Tibial nerve (tissue), 4 donors: ENCODE measurements at places on chromosomes 4 and X.

GRCh38 chrX:154732421-154733065 is 18.3 kb downstream of the GAB3 start:
- DNase-seq: no peak
- peak overlapping the region; percentile 66 for H3K27ac ChIP-seq
- H3K4me1 ChIP-seq: peaks cover 51% of the 10 kb centered on the region
- no peaks in the 10 kb centered on the region for H3K27me3 ChIP-seq

DNA sequence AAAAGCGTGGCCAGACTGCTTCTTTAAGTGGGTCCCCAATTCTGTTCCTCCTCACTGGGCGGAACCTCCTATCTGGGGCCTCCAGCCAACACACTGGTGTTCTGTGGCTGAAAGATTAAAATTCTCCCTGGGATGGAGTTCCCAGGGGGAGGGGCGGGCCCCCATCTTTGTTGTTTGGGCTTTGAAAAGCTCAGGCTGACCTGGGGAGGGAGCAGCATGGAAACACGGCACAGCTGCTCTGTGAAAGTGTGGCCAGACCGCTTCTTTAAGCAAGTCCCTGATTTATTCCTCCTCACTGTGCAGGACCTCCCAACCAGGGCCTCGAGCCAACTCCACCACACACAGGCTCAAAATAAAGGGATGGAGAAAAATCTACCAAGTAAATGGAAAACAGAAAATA is 219.5 kb downstream of the TMEM47 start:
- no peaks in the 10 kb centered on the region for H3K4me1 ChIP-seq
- H3K36me3 ChIP-seq: no peaks in the 10 kb centered on the region
- H3K27me3 ChIP-seq: no peaks in the 10 kb centered on the region
- H3K4me3 ChIP-seq: no peak overlapping the region
- no peak overlapping the region for H3K27ac ChIP-seq

GRCh38 chrX:11334165-11334564 is 41.0 kb downstream of the AMELX start:
- no peaks in the 10 kb centered on the region for H3K36me3 ChIP-seq
- H3K27me3 ChIP-seq: no peaks in the 10 kb centered on the region
- no peaks in the 10 kb centered on the region for H3K4me1 ChIP-seq
- no peak overlapping the region for H3K27ac ChIP-seq
- no peak overlapping the region for H3K4me3 ChIP-seq

- no peaks in the 10 kb centered on the region for H3K27me3 ChIP-seq
- H3K36me3 ChIP-seq: no peaks in the 10 kb centered on the region
- no peak overlapping the region for H3K4me3 ChIP-seq
- H3K4me1 ChIP-seq: no peaks in the 10 kb centered on the region
- DNase-seq: no peak
- no peak overlapping the region for H3K27ac ChIP-seq
Measured at GRCh38 chr4:129978315-129978714, 882.4 kb downstream of the C4orf33 start.

GRCh38 chr4:161573836-161574235 is 590.0 kb downstream of the FSTL5 start:
- peaks cover 8% of the 10 kb centered on the region for H3K4me1 ChIP-seq
- H3K27me3 ChIP-seq: no peaks in the 10 kb centered on the region
- H3K36me3 ChIP-seq: no peaks in the 10 kb centered on the region
- no peak overlapping the region for H3K27ac ChIP-seq
- DNase-seq: no peak
- H3K4me3 ChIP-seq: no peak overlapping the region

- H3K4me1 ChIP-seq: no peaks in the 10 kb centered on the region
- no peaks in the 10 kb centered on the region for H3K36me3 ChIP-seq
- no peak overlapping the region for H3K4me3 ChIP-seq
Measured at GRCh38 chrX:150200361-150200760, 162.8 kb upstream of the MAMLD1 start.

GRCh38 chr4:55524844-55525571 is 21.7 kb downstream of the CLOCK start:
- no peaks in the 10 kb centered on the region for H3K36me3 ChIP-seq
- H3K27ac ChIP-seq: no peak overlapping the region
- no peaks in the 10 kb centered on the region for H3K27me3 ChIP-seq
- no peak for DNase-seq

GRCh38 chrX:87299563-87300160 is 217.9 kb upstream of the KLHL4 start:
- no peaks in the 10 kb centered on the region for H3K27me3 ChIP-seq
- no peaks in the 10 kb centered on the region for H3K36me3 ChIP-seq
- no peak for DNase-seq

- no peak overlapping the region for H3K27ac ChIP-seq
- H3K36me3 ChIP-seq: no peaks in the 10 kb centered on the region
- no peak for DNase-seq
- no peak overlapping the region for H3K4me3 ChIP-seq
- H3K4me1 ChIP-seq: no peaks in the 10 kb centered on the region
- no peaks in the 10 kb centered on the region for H3K27me3 ChIP-seq
Measured at GRCh38 chr4:727576-727975, 21.9 kb downstream of the PCGF3 start.

DNA sequence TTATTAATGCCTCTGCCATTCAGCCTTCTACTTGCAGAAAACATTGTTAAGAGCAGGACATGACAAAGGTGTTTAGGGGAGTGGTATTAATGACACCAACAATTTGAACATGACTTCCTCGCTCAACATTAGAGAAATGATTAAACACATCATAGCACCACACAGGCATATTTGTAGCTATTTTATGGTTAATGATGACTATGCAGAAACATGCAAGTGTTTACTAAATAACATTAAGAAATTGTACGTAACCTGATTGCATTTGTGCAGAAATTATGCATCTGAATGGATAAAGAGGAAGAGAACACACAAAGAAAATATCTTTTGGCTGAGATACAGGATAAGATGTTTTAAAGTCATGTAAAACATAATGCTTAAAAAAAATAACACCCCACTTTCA is 323.5 kb downstream of the LDB2 start:
- H3K4me3 ChIP-seq: no peak overlapping the region
- H3K36me3 ChIP-seq: no peaks in the 10 kb centered on the region
- H3K27me3 ChIP-seq: no peaks in the 10 kb centered on the region
- no peaks in the 10 kb centered on the region for H3K4me1 ChIP-seq
- DNase-seq: no peak
- H3K27ac ChIP-seq: no peak overlapping the region

GRCh38 chr4:184016759-184017668 is 111.9 kb downstream of the STOX2 start:
- H3K4me1 ChIP-seq: no peaks in the 10 kb centered on the region
- H3K4me3 ChIP-seq: no peak overlapping the region
- DNase-seq: no peak
- no peaks in the 10 kb centered on the region for H3K36me3 ChIP-seq
- H3K27me3 ChIP-seq: no peaks in the 10 kb centered on the region

DNA sequence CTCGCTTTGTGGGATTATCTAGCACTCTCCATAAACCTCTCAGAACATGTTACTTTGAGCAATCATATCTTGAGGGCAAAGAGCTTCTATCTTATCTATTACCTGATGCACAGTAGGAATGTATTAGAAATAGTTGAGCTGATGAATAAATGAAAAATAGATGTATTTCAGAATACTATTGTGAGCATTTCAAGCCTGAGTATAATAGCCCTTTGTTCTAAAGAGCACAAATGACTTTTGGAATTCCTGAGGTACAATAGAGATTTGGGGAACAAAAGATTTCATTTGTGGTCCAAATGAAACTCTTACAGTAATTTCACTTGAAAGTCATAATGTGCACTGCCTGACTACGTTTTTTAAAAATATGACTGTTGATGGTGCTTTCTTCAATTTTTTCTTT is 159.5 kb downstream of the UGT8 start:
- DNase-seq: no peak
- H3K4me1 ChIP-seq: no peaks in the 10 kb centered on the region
- H3K27me3 ChIP-seq: no peaks in the 10 kb centered on the region
- H3K4me3 ChIP-seq: no peak overlapping the region
- H3K27ac ChIP-seq: no peak overlapping the region
- no peaks in the 10 kb centered on the region for H3K36me3 ChIP-seq

- H3K4me1 ChIP-seq: no peaks in the 10 kb centered on the region
- H3K27ac ChIP-seq: no peak overlapping the region
- no peak for DNase-seq
- no peak overlapping the region for H3K4me3 ChIP-seq
- no peaks in the 10 kb centered on the region for H3K27me3 ChIP-seq
Measured at GRCh38 chrX:40391662-40392061, 189.1 kb upstream of the ATP6AP2 start.

DNA sequence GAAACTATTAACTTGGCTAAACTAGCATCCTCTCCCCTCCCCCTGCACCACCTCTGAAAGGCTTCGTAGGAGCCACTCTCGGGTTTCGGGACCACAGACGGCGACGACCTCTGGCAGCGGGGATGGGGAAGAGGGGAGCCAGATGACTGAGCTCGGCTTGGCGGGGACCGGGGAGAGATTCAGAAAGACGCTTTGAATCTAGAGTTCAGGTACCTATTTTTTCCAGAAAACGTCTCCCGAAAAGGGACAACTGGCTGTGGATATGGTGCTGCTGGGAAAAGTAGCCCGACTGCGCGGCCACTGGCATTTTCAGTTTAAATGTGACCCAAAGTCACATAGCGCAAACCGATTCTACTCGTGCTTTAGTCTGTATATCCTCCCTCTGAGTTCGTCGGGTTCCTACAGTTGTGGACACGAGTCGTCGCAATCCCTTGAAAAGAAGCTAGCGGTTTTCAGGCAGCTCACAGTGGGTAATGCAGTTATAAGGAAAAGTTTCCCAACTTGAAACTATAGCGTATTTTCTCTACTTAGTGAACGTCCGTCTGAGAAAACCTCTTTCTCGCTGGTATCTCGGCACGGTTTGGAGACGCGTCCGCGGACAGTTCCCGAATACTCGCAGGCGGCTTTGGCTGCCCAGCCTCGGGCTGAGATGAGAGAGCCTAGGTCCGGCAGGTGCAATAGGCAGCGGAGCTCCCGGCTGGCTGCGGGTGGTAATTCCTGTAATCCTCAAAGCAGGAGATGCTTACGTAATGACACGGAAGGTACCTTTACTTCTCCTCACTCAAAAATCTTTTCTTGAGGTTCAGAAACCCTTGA is 1.3 kb downstream of the PARM1 start:
- no peak for DNase-seq
- peak overlapping the region; percentile 49 for H3K4me3 ChIP-seq
- no peaks in the 10 kb centered on the region for H3K36me3 ChIP-seq
- peaks cover 29% of the 10 kb centered on the region for H3K4me1 ChIP-seq
- peak overlapping the region; percentile 20 for H3K27ac ChIP-seq

- H3K27me3 ChIP-seq: no peaks in the 10 kb centered on the region
- peak; percentile 22 for DNase-seq
- H3K4me3 ChIP-seq: peak within 1 kb of the TSS; percentile 53
- no peaks in the 10 kb centered on the region for H3K4me1 ChIP-seq
Measured at GRCh38 chrX:133415276-133416105, at the start of gene GPC4. Gene GPC4, minus strand, starts transcription at chrX:133415489. Its CDS starts 524 bp downstream, at chrX:133414965.

- H3K27me3 ChIP-seq: no peaks in the 10 kb centered on the region
- peak overlapping the region; percentile 59 for H3K27ac ChIP-seq
- DNase-seq: peak; percentile 54
- H3K36me3 ChIP-seq: no peaks in the 10 kb centered on the region
- H3K4me1 ChIP-seq: peaks cover 45% of the 10 kb centered on the region
- H3K4me3 ChIP-seq: peak overlapping the region; percentile 25
Measured at GRCh38 chrX:56764153-56764974, 35.3 kb downstream of the NBDY start.

- H3K36me3 ChIP-seq: no peaks in the 10 kb centered on the region
- H3K27me3 ChIP-seq: no peaks in the 10 kb centered on the region
- H3K4me3 ChIP-seq: no peak overlapping the region
Measured at GRCh38 chr4:36226430-36227227, 17.7 kb downstream of the ARAP2 start.

DNA sequence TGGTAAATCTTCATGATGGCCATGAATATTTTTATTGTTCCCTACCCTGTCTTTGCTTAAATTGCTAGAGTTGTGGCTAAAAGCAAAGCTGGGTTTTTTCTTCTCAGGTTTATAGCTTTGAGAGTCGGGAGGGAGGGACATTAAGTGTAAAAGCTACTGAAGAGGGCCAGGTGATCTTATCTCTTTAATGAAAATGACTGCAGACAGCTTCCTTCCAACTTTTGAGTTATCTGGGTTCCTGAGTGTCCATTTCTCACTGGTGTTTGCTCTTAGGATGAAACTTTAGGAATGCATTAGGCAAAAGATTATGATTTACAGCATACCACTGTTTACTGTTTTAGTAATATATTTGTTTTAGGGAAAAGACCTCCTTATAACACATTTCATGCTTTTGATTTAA is 187.7 kb downstream of the SHROOM3 start:
- H3K27ac ChIP-seq: no peak overlapping the region
- H3K4me1 ChIP-seq: no peaks in the 10 kb centered on the region
- DNase-seq: no peak
- no peaks in the 10 kb centered on the region for H3K36me3 ChIP-seq
- no peak overlapping the region for H3K4me3 ChIP-seq

DNA sequence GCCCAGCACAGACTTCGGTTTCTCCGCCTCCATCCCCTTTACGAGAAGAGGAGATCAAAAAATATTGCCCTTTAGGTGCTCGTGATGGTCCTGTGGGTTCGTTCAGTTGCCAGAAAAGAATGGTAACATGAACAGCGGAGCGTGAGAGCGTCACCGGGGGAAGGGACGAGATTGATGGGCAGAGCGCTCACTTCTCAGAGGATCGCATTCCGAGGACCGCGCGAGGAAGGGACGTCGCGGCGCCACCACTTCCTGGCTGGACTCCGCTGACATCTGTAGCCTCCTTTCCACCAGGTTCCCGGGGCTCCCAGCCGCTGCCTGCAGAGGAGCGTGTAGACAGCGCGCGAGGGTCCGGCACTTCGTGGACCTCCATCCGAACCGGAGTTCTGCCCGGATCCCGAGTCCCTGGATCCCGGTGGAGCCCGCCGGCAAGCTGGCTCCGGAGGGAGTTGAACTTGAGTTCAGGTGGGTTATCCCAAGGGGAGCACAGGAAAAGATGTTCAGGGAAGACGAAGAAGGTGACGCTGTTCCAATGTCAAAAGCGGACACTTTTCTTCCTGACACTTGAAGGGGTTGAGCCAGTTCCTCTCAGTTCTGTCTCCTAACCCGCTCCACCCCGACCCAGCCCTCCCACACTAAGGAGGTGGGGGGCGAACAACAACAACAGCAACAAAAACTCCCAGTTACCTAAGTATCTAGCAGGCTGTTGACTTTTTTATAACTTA is 484 bp downstream of the GALNTL6 start:
- no peaks in the 10 kb centered on the region for H3K36me3 ChIP-seq
- no peak for DNase-seq
- H3K27ac ChIP-seq: no peak overlapping the region
- peaks cover 36% of the 10 kb centered on the region for H3K27me3 ChIP-seq

DNA sequence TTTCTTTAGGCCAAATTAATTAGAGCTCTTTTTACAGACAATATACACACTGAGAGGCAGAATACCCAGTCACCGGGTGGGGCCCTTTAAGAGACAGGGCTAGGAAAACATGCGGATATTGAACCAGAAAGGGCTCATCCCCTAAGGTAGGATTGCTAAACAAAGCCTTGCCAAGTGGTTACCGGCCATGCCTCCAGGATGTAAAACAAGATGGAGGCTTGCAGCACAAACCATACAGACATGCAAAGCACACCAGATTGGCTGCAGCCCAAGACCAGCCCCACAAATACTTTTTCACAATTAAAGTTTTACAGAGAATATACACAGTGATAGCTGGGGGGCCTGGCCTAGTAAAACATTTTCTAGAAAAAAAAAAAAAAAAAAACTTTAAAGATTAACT is 210.0 kb downstream of the KLHL4 start:
- no peaks in the 10 kb centered on the region for H3K4me1 ChIP-seq
- H3K27ac ChIP-seq: no peak overlapping the region
- no peaks in the 10 kb centered on the region for H3K36me3 ChIP-seq
- H3K27me3 ChIP-seq: no peaks in the 10 kb centered on the region
- DNase-seq: no peak
- no peak overlapping the region for H3K4me3 ChIP-seq
